Stimulated activated CD4-positive, alpha-beta T cell treated with anti-CD3 and anti-CD28 coated beads, TNF-alpha, amount 100 ng/mL, for 24 hours (primary cell): ENCODE measurements at places on chromosomes 16 and 17.

DNA sequence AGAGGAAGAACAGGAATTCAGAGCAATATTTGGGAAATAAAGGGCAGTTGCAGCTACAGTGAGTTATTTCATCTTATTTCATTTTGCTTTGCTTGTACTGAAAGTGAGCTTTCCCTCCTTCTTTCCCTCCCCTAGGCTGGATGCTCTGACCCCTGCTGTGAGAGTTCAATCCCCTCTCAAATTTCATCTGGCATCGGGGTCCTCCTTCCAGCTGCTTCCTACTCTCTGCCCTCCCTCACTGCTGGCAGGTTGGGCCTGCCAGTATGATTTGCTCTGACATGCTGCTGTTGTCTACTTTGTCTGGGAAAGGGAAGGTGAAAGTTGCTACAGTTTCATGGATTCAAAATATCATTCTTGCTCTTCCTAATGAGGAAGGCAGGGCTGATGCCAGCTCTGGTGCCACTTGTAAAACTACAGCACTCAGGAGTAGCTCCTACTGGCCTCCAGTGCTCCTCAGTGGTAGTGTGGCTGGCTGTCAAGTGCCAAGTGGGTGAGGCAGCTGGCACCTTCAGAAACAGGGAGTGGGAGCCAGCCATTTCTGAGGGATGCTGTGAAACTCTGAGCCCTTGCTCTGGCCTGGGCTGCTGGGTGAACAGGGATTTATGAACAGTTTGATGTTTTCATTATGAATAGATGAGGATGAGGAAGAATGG lies 408.6 kb downstream of the HAPSTR1 start:
- no peak for DNase-seq

DNA sequence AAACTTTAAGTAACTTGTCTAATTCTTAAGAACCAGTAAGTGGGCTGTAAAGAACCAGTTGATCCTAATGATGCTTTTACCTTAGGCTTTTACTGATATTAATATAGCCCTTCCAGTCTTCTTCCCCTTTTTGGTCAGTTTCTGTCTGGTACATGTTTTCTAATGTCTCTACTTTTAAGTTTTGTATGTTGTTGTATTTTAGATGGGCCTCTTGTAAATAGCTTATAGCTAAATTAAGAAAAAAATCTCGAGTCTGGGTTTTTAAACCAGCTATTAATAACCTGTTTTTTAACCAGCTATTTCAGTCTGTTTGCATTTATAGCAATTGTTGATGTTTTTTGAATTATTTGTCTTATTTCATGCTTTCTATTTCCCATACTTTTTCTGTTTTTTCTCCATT lies 79.0 kb downstream of the PITPNC1 start:
- no peak for DNase-seq

DNA sequence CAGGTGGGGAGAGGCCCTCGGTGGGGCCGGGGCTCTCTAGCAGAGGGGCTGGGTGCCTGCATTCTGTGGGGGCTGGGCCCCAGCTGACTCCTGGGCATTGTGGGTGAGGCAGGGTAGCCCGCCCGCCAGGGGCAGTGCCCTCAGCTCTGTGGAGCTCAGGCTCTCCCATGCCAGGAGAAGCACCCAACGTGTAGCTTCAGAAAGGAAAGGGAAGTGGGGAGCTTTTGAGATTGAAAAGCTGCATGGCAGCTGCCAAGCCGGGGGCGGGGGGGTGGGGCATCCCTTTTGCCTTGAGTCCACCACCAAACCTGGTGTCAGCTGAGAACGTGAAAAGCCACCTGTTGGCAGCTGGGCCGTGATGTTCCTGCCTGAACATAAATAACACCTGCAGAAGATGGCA lies 192.1 kb upstream of the CIBAR2 start:
- DNase-seq: no peak

DNA sequence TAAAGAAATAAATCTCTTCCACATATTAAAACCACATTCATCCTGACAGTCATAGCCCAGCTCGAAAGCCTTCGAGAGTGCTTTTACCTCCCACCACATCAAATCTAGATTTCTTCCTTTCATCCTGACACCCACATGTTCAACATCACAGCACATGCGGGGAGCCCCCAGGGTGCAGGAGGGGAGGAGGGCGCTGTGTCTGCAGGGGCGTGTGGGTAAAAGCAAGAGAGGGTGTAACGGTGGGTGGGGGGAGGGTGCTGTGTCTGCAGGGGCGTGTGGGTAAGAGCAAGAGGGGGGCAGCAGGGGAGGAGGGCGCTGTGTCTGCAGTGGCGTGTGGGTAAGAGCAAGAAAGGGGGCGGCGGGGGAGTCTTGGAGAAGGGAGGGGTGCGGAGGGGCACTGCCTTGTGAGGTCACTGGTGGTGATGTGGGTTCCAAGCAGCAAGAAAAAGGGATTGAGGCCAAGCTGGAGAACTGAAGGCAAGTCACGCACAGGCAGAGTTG lies 34.7 kb downstream of the ADCY9 start:
- no peak for DNase-seq

DNA sequence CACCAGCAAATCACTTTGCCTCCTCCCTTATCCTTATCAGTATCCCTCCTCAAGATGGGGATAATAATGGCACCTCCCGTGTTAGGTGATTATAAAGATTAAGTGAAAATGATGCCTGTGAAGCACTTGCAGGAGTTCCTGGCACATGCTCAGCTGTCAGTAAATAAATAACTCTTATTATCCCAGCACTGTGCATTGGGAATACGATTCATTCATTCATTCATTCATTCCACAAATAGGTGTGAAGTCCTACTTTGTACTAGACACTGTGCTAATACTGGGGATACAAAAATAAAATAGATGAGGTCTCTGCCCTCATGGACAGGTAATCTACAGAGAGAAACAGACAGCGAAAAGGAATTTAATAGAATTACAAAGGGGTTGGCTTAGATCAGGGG lies 2.0 kb downstream of the XYLT2 start:
- no peak for DNase-seq

GRCh38 chr17:83054518-83055125 lies 24.8 kb upstream of the METRNL start:
- DNase-seq: no peak

- peak; percentile 90 for DNase-seq
Observed at GRCh38 chr16:11224894-11225676, 30.9 kb downstream of the SOCS1 start.

GRCh38 chr17:51668155-51668962 lies 408.0 kb downstream of the UTP18 start:
- DNase-seq: no peak

GRCh38 chr17:46023783-46024388 lies 24.8 kb downstream of the STH start:
- no peak for DNase-seq

DNA sequence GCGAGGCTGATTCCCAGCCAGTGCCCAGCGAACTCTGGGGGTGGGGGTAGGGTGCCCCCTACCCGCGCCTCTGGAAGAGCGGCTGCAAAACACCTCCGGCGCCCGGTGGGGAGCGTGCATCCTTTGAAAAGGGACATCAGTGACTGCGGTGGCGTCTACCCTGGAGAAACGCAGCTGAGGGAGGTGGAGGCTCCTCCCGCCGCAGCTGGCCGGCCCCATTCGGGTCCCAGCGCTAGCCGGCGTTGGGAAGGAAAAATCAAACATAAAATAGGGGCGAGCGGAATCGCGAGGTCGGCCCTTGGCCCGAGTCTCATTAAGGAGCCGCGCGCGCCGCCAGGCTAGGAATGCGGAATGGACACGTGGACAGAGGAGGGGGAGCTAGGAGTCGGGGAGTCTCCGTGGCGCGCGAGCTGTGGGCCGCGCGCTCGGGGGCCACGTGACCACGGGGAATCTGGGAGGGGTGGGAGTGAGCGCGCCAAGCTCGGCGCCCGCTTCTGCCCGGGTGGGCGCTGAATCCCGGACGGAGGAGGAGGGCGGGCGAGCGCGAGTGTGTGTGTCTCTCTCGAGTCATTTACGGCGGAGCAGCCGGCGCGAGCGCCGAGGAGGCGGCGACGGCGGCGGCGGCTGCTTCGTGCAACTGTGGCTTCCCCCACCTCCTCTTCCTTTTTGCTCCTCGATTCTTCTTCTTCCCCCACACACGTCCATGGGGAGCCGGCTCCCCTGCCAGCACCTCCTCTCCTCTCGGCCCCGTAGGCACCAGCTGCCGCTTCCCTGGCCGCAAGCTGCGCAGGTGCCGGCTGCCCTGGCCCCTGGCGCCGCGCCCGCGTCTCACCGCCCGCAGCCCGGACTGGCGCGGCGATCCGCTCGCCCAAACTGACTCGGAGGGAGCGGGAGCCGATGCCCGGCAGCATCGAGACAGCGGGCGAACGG lies at the start of gene TMEM132E:
Gene TMEM132E, plus strand, starts transcription at position 566 of the 930 bp plus-strand sequence. CDS start 1,495 bp downstream, outside the sequence.
- DNase-seq: no peak

- no peak for DNase-seq
Observed at GRCh38 chr16:62939687-62940086, 903.4 kb upstream of the CDH8 start.

DNA sequence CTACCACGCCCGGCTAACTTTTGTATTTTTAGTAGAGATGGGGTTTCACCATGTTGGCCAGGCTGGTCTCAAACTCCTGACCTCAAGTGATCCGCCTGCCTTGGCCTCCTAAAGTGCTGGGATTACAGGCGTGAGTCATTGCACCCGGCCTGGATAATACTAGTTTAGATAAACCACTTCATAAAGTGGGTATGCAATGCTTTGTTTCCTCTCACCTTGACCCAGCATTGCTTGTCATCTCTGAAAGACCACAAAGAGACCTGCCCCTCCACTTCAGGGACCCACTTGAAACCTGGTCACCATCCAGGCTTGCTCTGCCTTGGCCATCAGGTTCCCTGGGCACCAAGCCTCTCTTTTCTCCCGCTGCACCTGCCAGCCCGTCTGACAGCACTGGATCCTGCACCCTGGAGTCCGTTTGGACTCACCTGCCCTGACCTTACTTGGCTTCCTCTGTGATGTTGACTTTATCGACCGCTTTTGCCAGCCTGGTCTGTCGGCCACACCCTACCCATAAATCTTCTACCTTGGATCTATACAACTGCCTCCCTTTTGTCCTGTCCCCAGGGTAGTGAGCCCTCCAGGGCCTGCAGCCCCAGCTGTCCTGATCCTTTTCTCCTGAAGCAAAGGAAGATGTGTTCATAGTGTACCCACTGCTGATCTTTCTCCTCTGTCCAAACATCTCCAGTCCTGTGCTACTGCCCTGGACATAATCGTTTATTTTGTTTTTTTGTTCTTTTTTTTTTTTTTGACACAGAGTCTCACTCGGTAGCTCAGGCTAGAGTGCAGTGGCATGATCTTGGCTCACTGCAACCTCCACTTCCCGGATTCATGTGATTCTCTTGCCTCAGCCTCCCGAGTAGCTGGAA lies 12.7 kb upstream of the ZG16 start:
- no peak for DNase-seq
